Stimulated activated CD4-positive, alpha-beta T cell treated with anti-CD3 and anti-CD28 coated beads, Interleukin-12 subunit alpha, Interleukin-12 subunit beta, amount 100 ng/mL, for 48 hours (primary cell): ENCODE measurements at places on chromosomes 2 and 18.

DNA sequence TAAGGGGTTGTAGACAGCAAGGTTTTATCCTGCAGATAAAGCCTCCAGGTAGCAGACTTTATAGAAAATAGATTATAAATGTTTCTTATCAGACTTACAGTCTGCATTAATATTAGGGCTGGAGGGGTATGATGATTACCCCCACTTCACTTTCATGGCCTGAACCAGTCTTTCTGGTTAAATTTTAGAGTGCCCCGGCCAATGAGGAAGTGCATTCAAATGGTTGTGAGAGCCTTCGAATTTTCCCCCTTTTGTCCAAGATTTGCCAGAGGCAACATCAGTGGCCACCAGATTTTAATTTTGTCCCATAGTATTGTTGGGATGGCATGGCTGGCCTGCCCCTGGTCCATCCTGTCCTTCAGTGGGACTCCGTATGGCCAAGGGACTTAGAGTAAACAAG, 31.6 kb downstream of the COMMD1 start:
- DNase-seq, result no peak

GRCh38 chr2:86577817-86578456, 14.7 kb upstream of the CHMP3 start:
- no peak for DNase-seq

GRCh38 chr18:74935434-74935833, 273.5 kb downstream of the PTGR3 start:
- no peak for DNase-seq

DNA sequence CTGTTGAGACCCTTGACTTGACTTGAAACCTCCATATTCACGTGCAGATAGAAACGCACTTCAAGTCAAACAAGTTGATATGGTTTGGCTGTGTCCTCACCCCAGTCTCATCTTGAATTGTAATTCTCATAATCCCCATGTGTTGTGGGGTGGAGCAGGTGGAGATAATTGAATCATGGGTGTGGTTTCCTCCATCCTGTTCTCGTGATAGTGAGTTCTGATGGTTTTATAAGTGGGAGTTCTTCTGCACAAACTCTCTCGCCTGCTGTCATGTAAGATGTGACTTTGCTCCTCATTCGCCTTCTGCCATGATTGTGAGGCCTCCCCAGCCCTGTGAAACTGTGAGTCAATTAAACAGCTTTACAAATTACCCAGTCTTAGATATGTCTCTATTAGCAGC, 21.4 kb downstream of the SLC3A1 start:
- no peak for DNase-seq
